Activated CD8-positive, alpha-beta T cell treated with anti-CD3 and anti-CD28 coated beads, Interleukin-2, amount 10 ng/mL, durations not matched to agents 7 days and 5 days (primary cell): ENCODE measurements at places on chromosomes 13 and 19. TPM values are rescaled to one million over a fixed set of nuclear protein-coding genes. Genes with fewer than 3 reads are reported as not detected.

Gene MYO16
- total RNA-seq = not detected

DNA sequence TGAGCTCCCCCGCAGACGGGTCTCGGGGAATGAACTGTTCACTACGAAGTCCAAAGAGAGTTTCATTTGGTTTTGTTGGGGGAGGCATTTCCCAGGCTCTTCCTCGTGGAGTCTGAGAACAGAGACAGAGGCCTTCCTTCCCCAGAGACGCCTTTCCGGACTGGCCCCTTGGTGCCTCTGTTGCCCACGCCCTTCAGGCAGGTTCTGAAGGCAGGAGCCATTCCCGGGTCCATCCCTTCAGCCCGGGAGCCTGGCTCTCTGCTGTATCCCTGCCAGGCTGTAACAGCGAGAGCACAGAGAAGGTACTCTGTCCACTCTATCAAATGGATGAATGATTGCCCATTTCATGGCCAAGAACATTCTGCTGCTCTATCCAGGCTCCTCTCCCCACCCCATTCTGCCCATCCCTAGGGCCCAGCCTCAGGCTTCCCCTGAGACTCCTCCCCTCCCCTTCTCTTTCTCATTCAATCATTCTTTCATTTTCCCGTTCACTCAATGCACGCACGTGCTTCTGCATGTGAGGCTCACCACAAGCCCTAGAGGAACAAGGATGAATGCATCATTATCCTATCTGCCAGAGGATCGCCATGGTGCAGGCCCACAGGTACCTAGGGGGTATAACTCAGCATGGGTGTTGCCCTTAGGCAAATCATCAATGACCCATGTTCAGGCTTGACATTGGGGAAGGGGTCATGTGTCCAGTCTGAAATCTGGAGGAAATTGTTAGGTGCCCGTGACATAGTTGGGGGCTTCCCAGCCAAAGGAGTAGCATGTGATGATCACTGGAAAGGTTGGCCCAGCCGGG lies 298.6 kb downstream of the ZNF536 start:
- no peak for DNase-seq

- peak; percentile 22 for DNase-seq
These were observed 10.9 kb downstream of the MKNK2 start for GRCh38 chr19:2039959-2040646.

DNA sequence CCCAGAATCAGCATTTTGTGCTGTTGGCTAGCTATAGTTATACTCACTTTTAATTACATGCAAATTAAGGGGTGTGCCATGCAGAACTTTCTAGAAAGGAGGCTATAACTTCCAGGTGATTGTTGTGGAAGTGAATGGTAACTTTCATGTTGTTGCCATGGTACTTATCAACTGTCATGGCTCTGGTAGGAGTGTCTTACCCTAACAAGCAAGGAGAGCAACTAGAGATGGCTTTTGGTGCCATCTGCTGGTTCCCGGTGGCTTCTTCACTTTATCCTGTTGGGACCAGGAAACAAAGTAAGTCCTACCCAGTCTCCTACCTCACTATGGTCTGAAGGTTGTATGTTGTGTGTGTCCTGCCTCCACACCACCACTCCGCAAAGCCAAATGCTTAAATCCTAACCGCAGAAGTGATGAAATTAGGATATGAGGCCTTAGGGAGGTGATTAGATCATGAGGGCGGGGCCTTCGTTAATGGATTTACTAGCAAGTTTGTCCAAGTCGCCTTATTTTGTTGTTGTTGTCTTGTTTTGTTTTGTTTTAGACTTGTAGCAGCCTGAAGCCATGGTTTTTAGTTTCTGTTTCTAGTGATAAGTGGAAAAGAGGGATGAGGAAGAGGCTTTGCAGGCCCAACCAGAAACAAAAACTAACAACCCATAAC lies 22.6 kb downstream of the FBXL12 start:
- peak; percentile 93 for DNase-seq

GRCh38 chr13:28349907-28350654 lies 144.8 kb downstream of the FLT1 start:
- DNase-seq = no peak

Gene PEAK3
- 0.16 TPM for total RNA-seq

- DNase-seq = no peak
These were observed 209.7 kb downstream of the KATNAL1 start for GRCh38 chr13:30097701-30098100.

DNA sequence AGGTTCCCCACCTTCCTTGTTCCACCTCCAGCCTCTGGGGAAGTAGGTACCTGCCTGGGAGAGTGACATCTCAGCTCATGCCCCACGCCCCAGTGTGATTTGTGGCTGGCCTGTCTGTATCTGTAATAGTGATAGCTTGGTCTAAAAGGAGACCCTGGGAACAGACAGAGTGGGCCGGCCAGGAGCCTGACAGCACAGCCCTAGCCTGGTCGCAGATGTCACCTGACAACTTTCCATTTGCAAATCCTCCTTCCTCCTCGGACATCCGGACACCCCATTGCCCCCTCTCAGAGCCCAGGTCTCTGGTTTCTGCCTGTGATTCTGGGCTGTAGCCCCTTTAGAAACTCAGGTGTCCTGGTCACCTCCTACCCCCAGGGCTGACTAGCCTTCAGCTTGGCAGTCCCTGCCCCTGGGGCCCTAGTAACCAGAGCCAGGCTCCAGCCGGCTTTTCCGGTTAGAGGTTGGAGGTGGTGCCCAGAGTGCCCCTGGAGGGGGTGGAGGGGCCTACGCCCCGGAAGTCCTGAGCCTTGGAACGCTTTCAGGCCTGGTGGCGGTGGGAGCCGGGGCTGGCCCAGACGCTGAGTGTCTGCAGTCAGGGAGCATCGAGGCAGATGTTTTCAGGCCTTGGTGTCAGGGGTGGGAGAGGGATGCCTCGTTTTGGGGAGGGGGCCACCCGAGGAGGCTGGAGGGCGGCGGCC lies 6.5 kb downstream of the LRRC8E start:
- DNase-seq = no peak

GRCh38 chr19:33905937-33906577 lies 109.4 kb downstream of the KCTD15 start:
- no peak for DNase-seq

DNA sequence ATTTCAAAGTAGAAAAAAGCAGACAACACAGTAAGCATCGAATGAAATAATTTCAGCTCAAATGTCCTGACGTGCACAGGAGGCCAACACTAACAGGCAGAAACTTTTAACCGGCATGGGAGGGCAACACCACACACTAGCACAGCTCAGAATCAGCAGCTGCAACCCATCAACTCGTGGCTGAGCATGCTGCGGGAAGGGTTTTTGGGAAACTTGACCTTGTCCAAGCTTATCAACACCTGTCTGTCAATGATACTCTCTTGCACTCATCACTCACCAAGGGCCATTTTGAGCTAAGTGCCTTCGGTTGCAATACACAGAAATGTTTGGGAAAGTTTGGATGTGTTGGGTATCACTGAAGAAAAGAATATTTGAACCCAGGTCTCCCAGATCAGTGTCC lies 483.7 kb downstream of the TSHZ3 start:
- no peak for DNase-seq

Gene PTPRH
- total RNA-seq = not detected

DNA sequence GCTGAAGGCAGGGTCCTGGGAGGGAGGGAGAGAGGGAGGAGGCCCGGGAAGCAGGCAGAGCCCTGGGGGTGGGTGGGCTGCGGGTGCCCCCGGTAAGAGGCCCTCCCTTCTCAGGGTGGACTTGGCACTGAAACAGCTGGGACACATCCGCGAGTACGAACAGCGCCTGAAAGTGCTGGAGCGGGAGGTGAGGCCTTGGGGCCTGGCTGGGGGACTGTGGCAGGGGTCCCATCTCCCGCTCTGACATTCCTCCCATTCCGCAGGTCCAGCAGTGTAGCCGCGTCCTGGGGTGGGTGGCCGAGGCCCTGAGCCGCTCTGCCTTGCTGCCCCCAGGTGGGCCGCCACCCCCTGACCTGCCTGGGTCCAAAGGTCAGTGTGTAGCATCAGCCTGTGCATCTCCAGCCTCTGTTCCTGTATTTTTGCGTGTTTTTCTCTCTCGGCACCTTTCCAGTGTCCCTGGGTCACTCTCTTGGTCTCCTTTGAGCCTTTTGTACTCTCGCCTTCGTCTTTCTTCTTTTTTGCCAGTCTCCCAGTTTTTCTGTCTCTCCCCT lies 53.4 kb downstream of the TRPM4 start:
- no peak for DNase-seq

DNA sequence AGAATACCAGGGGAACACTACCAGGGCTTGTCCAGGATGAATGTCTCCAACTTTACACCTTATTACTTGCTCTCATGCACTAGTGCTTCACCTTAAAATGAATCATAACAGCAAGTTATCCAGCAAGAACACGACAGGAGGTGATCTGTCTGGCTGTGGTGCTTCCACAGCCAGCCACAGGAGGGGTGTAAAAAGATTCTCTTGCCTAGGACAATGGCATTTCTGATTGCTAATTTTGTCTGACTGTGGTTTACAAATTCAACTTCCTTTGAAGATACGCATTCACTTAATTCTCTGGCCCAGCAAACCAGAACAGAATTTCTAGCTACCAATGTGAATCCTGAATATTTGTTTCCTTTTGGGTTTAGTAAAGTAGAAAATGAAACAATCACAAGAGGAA lies 23.1 kb upstream of the COG3 start:
- DNase-seq = peak; percentile 38

Gene CPT1C
- 0.82 TPM for total RNA-seq

Gene ZNF274
- 31.9 TPM for total RNA-seq
